Suprapubic skin (tissue), 4 donors: ENCODE measurements at places on chromosomes 12 and 14.
A peak's percentile ranks its signal among the peaks of the same experiment; 100 is the strongest.

- peak; percentile 79 for DNase-seq
Observed at GRCh38 chr12:7091660-7092228, 501 bp downstream of the C1R start.

- DNase-seq: no peak
Observed at GRCh38 chr14:24204163-24205146, 1.0 kb upstream of the TSSK4 start.

GRCh38 chr12:51625370-51625769 lies 34.3 kb downstream of the SCN8A start:
- no peak for DNase-seq

DNA sequence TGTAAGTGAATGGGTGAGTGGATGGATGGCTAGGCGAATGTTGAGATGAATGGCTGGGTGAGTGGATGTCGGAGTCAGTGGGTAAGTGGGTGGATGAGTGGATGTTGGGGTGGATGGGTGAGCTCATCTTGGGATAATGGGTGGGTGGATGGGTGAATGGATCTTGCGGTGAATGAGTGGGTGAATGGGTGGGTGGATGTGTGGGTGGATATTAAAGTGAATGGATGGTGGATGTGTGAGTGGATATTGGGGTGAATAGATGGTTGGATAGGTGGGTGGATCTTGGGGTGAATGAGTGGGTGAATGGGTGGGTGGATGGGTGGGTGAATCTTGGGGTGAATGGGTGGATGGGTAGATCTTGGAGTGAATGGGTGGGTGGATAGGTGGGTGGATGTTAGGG lies 51.9 kb downstream of the CMKLR1 start:
- DNase-seq: no peak

DNA sequence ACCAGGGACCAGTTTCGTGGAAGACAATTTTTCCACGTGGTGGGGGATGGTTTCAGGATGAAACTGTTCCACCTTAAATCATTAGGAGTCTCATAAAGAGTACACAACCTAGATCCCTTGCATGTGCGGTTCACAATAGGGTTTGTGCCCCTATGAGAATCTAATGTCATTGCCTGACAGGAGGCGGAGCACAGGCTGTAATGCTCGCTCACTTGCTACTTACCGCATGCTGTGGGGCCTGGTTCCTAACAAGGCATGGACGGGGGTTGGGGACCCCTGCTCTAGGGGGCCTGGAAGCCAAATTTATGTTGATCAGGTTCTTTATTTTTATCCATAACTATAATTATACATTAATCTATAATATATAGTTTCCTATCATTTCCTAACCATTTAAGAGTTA lies 315.3 kb downstream of the MED13L start:
- no peak for DNase-seq

GRCh38 chr12:47775100-47775911 lies 2.3 kb downstream of the SLC48A1 start:
- DNase-seq: no peak

- DNase-seq: no peak
Observed at GRCh38 chr12:26918321-26919215, 19.2 kb downstream of the INTS13 start.

DNA sequence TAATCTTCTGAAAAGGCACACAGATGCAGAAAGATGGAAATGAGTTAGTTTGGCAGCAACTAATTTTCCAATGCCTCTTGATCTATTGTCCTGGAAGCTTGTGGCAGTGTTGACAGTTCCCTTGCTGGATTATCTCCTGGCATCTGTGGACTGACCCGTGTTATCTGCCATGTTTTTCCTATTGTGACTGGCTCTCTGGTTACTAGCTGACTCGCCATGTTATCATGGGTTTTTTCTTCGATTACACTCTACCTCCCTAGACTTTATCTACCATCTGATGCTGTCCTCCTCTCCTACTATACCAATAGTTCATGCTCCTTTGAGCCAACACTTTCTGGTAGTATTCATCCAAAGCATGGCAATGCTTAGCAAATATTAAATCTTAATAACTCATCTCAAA lies 63.3 kb upstream of the FLRT2 start:
- DNase-seq: no peak

- DNase-seq: peak; percentile 41
Observed at GRCh38 chr12:109758426-109759420, 45.1 kb downstream of the FAM222A start.

DNA sequence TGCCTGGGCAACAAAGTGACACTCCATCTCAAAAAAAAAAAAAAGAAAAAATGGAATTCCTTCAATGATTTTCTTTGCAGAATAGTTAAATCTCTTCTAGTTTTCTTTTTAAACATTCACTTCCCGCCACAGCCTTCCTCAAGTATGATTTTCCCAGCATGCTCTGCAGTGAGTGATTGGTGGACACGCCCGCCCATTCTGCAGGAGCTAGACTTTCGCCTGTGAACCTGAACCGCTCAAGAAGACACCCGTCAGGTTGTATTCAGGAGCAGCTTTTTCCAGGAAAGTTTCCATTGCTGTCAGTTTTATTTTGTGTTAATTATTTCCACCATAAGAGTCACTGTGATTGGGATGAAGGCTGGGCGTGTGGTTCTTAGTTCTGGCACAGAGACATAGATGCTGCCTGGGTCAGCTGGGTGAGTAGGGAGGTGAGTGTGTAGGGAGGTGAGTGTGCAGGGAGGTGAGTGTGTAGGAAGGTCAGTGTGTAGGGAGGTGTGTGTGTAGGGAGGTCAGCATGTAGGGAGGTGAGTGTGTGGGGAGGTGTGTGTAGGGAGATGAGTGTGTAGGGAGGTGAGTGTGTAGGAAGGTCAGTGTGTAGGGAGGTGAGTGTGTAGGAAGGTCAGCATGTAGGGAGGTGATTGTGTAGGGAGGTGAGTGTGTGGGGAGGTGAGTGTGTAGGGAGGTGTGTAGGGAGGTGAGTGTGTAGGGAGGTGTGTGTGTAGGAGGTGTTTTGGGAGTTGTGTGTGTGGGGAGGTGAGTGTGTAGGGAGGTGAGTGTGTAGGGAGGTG lies 76.2 kb downstream of the KIF26A start:
- DNase-seq: no peak

DNA sequence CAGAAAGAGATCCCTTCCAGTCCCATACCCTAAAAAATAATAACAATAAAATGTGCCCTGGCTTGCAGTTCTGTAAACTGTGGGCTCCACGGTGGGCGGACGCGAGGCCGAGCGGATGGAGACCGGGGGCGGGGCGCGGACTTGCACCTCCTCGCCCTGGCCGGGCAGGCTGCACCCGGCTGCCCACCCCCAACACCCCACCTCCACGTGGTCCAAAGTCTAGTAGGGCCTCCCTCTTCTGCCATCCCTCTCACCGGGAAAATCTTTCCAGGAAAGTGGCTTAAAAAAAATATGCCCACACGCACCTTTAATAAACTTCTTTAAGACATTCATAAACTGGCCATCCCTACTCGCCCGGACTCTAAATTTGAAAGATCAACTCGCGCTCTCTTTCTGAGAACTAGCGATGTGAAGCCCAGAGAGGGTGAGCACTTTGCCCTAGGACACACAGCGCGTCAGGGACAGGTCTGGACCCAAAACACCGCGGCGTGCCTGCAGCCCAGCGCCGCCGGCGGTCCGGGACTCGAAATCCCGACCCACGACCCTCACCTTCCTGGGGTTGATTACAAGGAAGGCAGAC lies 1.9 kb upstream of the BCL11B start:
- peak; percentile 74 for DNase-seq

DNA sequence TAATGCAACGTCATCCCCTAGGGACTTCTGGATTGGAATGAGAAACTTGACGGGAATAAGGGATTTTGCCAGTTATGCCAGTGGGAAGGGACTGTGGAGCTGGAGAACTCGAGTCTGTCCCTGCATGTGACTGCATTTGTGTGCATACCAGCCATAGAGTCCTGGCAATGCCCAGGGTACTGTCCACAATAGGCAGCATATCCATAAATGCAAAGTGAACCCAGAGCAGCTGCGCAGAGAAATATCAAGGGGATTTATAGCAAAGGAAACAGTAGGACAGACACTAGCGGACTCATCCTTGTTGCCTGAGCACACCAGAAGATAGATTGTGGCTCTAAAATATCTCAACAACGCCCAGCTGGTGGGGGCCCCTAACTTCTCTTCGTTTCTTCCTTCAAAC lies 247.1 kb upstream of the SRRM4 start:
- DNase-seq: no peak

DNA sequence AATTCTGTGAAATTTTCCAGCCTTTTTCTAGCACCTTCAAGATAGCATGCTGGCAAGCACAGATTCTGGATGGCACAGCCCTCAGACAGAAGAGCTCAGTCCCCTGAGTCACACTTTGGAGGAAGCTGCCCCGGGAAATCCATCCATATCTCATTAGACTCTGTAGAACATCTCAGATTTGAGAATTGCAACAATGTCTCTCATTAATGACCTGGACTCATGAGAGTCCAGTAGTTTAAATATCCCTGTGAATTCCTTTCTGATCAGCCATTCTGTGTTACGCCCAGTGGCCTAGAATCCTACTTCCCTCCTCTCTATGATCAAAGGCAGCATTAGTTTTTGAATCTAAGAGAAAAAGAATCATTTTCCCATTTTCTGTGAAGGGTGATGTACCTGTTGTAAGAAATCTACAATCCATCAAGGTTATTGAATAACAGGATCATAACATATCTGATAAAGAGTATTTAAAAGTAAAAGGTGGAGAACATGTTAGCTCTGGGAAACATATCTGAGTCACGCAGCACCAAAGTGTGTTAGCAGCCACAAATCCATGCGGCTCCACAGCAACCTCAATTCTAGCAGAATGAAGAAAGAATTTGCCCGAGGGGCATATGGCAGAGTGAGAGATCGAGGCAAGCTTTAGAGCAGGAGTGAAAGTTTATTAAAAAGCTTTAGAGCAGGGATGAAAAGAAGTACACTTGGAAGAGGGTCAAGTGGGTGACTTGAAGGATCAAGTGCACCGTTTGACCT lies 855.6 kb upstream of the TMEM132C start:
- DNase-seq: no peak

DNA sequence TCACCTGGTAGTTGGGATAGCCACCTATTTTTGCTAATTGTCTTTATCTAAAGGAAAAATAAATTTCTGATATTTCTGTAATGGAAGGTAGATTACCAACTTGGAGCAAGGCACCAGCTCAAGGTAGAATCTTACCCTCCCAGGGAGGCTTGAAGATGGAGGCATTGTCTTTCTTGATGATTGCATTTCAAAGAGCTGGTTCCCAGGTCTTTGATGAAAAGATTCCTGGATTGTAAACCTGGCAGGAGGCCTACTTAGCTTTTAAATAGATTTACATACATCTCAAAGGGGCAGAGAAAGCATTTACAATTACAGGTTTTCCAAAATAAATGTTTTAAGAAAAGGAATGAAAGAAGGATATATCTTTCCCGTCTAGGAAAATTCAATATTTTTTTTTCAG lies 729.2 kb downstream of the LRFN5 start:
- no peak for DNase-seq

DNA sequence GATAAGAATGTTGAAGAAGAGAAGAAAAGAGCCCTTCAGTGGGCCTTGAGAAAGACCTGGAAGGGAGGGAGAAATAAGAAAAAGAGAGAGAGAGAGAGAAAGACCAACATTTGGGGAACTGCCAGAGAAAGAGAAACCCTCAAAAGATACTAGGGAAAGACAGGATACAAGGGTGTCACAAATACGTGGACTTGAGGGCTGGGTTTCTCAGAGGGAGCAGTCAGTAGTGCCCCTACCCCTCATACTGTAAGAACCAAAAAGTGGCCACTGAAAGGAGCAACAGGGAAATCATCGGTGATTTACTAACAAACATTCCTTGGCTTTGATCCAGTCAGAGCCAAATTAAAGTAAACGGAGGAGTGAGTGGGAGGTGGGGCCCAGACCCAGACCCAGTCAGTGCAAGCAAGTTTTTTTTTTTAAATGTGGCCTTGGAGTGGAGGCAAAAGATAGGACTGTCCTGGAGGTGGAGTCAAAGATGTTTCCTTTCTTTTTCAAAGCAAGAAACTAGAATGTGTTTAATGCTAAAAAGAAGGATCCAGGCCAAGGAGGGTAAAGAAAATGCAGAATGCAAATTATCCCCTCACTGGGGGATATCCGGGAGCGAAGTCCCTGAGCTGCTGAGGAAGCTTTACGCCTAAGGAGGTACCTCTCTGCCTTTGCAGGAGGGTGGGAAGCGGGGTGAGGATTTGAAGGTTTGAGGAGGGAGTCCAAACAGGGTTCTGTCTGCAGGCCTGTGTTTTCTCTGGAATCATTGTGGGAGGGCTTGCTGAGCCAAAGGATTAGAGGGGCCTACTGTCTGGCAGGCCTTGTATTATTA lies 143.5 kb upstream of the AMIGO2 start:
- no peak for DNase-seq

- no peak for DNase-seq
Observed at GRCh38 chr12:114190971-114191370, 215.0 kb downstream of the TBX5 start.

DNA sequence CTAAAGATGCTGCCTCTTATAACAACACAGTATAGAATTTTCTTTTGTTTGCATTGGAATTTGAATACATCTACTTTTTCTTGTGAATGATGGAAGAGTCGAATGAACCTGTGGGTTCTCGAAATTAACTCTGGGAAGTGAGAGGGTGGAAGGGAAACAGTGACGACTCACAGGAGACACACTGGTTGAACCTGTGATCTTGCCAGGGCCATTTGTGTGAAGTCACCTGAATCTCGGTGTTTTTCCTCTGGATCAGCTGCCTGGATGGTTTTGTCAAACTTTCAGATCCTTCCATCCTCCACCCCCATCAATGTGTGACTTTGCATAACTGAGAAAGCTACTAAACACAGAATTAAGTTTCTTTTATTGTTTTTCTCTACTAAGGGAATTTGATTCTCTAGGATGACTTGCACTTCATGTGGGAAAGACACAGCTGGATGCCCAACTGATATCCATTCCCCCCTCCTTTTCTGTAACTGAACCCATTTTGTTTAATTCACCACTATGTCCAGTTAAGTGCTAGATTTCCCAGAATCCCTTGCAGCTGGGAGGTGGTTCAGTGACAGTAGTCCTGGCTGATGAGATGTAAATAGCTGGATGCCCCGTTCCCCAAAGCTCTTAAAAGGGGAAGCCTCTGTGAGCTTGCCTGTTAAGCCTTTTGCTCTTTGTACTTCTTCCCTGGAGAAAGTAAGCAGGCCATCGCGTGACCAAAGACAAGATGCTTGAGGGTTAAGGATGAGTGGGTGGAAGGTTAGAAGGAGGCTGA lies 6.3 kb downstream of the PPFIBP1 start:
- DNase-seq: no peak

- DNase-seq: no peak
Observed at GRCh38 chr14:34710744-34711143, 3.6 kb downstream of the CFL2 start.

DNA sequence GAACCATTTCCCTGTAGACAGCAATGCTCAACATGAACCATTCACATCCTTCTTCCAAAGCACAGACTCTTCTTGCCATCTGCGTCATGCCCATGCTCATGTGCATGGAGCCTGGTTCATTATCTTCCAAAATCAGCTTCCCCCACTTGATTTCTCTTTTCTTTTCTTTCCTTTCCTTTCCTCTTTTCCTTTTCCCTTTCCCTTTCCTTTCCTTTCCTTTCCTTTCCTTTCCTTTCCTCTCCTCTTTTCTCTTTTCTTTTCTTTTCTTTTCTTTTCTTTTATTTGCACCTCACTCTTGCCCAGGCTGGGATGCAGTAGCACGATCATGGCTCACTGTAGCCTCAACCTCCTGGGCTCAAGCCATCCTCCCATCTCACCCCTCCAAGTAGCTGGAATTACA lies 37.5 kb downstream of the WIF1 start:
- no peak for DNase-seq

- no peak for DNase-seq
Observed at GRCh38 chr14:89165189-89166181, 251.5 kb downstream of the FOXN3 start.
